ENCODE measurements at places on chromosomes 7 and 10.

GRCh38 chr7:87226495-87226894 is 7.0 kb upstream of the TMEM243 start:
- no peak for DNase-seq

DNA sequence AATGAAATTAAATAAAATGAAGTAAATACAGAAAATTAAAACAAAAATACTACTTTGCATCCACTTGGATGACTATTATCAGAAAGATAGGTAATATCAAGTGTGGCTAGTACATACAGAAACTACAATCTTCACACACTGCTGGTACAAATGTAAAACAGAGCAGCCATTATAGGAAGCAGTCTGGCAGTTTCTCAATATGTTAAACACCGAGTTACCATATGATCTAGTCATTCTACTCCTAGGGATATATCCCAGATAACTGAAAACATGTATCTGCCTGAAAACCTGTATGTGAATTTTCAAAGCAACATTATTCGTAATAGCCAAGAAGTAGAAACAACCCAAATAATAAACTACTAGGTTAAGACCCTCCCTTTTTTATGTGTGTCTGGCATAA is 33.4 kb downstream of the LARP4B start:
- no peak for DNase-seq

- DNase-seq: no peak
Observed at GRCh38 chr7:103651593-103652377, 205.8 kb upstream of the SLC26A5 start.

DNA sequence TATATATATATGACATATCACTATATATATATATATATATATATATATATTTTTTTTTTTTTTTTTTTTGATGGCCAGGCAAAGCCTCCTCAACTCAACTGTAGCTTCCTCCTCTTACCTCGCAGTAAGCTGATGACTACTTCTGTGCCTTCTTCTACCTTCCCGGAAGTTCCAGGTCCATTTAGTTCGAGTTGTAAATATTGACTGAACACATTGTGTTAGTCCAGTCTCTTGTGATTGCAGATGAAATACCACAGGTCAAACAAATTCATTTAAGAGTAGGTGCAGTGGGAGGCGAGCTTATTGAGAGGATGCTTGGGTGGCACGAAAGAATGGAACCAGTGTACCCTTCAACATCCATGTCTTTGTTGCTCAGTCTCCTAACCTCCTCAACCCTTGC is 144.6 kb downstream of the ST7 start:
- no peak for DNase-seq

- DNase-seq: no peak
Observed at GRCh38 chr10:71613261-71613777, 106.3 kb downstream of the C10orf105 start.

DNA sequence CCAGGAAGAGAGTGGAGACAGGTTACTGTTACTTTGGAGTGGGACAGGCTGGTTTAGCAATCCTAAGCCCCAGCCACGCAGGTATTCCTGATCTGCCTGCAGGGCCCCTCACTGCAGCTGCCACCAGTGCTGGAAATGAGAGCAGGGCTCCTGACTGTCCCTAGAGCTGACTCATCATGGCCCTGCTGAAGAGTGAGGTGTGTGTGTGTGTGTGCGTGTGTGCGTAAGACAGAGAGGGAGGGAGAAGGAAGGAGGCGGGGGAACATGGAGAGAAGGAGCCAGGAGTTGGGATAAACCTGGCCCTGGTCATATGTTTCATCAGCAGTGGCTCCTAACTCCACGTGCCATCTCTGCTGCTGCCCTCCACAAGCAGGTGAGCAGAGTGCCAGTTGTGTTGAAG is 3.6 kb downstream of the FOXI2 start:
- DNase-seq: no peak

GRCh38 chr10:50512214-50512595 is 111.6 kb downstream of the SGMS1 start:
- DNase-seq: no peak

GRCh38 chr7:39617005-39617404 is 6.4 kb upstream of the RALA start:
- no peak for DNase-seq

DNA sequence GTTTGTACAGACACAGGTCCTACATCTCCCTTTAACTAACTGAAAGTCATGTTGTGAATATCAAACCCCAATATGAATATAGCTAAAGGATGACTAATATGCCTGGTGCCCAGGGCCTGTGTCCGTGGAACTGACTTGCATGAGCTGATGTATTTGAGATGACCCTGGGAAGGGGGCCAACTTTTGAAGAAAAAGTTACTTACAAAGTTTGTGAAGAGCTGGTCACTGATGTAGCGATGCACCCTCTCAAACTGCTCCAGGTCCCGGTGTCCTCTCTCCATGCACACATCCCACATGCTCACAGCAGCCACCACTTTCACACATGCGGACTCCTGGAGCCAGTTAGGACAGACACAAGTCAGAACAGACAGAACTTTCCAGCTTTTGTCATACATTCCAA is 106.2 kb downstream of the ABCC2 start:
- no peak for DNase-seq

- no peak for DNase-seq
Observed at GRCh38 chr10:50937230-50937907, 51.9 kb upstream of the A1CF start.

GRCh38 chr7:131067220-131067619 is 260.5 kb upstream of the MKLN1 start:
- DNase-seq: no peak

- DNase-seq: no peak
Observed at GRCh38 chr7:50531401-50531911, 33.7 kb downstream of the DDC start.

Data from GM13977 (cell line).